Fibroblast of gingiva (primary cell): ENCODE measurements at places on chromosomes 11 and 22.

DNA sequence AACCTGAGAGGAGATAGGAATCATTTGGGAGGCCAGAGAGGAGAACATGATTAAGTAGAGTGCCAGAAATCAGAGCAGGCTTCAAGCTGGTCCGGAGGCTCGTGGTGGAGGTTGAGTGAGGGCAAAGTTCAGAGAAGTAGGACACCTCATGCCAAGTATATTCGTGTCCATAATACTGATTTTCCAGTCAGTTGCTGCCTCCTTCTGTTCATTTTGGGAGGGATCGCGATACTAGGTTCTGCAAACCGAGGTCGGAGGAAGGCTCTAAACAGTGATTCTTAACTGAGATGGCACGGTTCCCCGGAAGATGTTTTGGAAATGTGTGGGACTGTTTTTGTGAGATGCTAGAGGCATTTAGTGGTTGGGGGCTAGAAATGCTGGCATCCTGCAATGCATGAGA, 13.6 kb upstream of the CD3E start:
- no peak for DNase-seq

DNA sequence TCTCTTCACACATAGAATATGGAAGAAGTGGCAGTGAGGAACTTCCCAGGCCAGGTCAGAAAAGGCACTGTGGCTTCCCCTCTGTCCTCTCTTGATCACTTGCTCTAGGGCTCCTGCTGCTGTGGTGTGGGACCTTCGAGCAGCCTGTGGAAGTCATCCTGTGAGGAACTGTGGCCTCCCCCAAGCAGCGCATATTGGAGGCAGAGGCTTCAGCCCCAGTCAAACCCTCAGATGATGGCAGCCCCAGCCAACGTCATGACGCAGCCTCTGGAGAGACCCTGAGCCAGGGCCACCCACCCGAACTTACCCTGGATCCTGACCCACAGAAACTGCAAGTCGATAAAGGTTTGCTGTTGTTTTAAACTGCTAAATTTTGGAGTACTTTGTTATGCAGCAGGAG, 444.9 kb downstream of the TBC1D22A start:
- DNase-seq: no peak

DNA sequence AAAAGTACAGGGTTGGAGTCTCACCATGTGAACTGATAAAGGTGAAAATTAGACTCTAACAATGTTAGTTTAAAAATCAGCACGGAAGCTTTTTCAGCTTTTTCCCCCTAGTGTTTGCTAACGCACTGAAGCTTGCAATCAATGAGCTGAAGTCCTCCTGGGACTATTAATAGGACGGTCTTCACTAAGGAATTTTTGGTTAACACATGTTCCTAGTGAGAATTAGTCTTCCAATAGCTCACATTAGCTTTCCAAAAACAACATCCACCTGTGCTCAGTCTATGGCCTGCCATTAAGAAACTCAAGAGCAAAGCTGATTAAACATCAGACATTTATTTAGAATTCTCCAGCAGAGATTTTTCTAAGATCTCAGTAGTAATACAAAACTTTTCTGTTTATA, 26.7 kb upstream of the DDI1 start:
- no peak for DNase-seq

GRCh38 chr11:33000181-33000580, 15.5 kb upstream of the DEPDC7 start:
- peak; percentile 84 for DNase-seq

DNA sequence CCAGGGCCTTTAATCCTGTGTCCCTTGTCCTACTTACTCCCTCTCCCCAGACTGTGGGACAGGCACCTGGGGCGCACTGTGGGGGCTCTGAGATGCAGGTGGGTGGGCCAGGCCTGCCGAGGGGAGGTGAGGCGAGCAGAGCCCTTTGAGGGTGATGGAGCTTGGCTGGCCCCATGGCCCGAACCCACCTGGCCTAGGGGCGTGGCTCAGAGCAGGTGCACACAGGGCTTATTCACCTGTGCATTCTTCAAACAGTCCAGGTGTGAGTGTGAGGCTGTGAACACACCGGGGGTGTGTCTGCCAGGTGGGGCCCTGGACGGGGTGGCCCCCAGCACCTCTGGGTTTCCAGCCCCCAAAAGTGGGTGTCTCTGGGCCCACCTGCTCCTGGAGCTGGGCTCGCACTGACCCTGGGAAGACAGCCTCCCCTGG, 9.0 kb upstream of the MUC5AC start:
- no peak for DNase-seq

DNA sequence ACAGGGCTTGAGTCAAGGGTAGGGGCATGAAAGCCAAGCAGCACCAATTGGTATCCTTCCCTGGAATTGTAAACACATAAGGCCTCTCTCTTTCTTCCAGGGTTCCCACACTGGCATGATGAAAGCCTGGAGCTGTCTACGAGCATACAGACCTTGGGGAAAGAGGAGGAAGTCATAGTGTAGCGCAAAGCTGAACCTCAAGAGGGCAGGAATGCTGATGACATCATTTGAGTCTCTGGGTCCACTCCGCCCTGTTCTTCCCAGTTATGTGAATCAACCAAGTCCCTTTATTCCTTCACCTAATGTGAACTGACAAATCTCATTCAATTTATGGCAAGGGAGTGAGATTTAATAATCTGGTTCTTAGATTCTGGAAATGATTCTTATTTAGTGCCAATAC, 266.4 kb upstream of the NCAM1 start:
- no peak for DNase-seq

GRCh38 chr11:131600628-131601027, 230.2 kb downstream of the NTM start:
- DNase-seq: no peak

- no peak for DNase-seq
Measured at GRCh38 chr11:76150141-76150540, 56.2 kb downstream of the WNT11 start.

DNA sequence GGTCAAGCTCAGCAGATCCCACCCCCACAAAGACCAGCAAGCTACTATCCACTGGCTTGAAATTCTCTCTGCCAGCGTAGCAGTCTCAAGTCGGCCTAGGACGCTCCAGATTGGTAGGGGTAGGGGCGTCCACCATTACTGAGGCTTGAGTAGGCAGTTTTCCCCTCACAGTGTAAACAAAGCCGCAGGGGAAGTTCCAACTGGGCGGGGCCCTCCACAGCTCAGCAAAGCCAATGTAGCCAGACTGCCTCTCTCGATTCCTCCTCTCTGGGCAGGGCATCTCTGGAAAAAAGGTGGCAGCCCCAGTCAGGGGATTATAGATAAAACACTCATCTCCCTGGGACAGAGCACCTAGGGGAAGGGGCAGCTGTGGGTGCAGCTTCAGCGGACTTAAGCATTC, 1064.9 kb upstream of the TENM4 start:
- no peak for DNase-seq

GRCh38 chr11:46633291-46634217, 16.2 kb downstream of the ATG13 start:
- no peak for DNase-seq
